Ureter (tissue), 1 donor: ENCODE measurements at places on chromosomes 16 and 17. TPM values are rescaled to one million over a fixed set of nuclear protein-coding genes. Genes with fewer than 3 reads are reported as not detected.
A peak's percentile ranks its signal among the peaks of the same experiment; 100 is the strongest.

- no peak for DNase-seq
Measured at GRCh38 chr17:70563281-70563820, 394.0 kb downstream of the KCNJ2 start.

HSF5 gene
- 0.18 TPM for total RNA-seq

DNA sequence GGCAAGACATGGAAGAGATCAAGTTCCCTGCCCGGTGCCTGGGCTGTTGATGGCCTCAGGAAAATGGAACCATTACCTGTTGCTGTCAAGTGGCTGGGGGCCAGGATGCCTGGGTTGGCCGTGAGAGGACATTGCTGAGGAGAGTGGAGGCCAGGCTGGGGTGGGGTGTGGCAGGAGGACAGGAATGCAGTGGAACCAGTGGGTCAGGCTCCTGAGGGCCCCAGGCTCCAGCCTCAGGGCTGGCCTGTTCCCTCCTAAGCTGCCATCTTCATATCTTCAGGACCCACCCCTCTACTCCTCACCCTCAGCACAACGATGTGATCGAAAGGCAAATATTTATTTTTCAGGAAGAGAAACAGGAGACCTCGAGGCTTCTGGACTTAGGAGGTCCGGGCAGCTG lies 8.5 kb upstream of the YPEL3 start:
- DNase-seq, result peak; percentile 72

DNA sequence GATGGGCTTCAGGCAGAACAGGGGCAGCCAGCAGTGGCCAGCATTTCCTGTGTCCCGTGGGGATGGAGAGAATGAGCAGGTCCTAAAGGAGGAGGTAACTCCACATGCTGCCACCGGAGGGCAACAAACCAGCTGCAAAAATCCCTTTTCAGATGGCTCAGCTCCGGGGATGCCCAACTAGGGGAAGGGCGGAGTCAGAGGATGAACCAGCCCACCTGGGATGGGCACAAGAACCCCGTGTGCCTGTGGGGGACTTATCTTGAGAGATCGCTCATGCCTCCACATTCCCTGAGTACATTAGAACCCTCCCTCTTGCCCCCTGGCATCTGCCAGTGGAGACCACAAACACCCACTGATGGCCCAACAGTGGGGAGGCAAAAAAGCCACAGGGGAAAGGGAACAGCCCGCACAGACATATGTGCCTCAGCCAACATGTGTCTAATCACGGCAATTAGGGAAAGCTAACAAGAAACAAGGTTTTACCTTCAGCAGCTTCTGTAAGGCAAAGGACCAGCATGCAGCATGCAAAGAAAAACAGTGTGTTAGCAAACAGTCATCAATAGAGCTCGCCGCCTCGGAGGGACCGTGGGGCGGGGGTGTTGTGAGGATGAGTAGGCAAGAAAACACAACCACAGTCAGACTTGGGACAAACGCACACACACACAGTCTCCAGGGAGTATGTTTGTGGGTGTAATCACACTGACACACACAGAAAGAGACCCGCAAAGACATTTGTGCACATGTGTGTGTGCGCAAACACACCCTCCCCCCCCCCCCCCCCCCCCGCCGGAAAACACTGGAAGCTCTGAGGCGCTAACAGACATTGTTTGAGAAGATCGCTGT lies 64.0 kb downstream of the MYO18A start:
- DNase-seq, result no peak

TEKT3 gene
- 0.86 TPM for total RNA-seq

DNA sequence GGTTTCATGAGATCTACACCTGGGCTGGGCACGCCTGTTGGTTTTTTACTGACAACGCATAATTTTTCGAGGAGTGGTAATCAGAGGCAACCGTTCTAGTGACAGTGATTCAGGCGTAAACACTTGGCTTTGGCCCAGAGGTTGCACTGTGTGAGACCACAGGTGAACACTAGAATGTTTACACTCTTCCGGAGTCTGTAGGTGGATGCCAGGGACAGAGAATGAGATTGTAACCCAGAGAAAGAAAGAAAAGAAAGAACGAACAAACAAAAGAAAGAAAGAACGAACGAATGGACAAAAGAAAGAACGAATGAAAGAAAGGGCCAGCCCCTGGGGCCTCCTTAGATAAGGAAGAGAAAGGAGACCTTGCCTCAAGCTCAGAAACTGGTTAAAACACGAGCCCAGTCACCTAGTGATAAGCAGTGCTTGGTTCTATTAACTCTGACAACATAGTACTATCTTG lies 113.2 kb downstream of the PRKCB start:
- DNase-seq, result no peak

DNA sequence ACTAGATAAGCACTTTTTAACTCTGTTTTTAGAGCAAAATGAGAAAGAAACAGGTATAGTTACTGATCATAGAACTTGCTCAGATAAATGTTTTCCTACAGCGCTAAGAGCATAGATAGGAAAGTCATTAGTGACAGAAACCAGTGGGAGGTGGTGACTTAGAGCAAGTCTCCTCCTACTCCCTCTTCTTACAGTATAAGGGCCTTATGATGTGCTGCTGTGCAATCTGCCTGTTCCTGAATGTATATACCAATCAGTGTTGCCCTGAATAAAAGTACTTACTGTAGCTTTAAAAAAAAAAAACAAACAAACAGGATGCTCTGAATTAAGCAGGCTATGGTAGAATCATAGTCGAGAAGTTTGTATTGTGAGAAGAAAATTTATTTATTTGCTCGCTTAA lies 23.3 kb upstream of the RASL10B start:
- no peak for DNase-seq

DNA sequence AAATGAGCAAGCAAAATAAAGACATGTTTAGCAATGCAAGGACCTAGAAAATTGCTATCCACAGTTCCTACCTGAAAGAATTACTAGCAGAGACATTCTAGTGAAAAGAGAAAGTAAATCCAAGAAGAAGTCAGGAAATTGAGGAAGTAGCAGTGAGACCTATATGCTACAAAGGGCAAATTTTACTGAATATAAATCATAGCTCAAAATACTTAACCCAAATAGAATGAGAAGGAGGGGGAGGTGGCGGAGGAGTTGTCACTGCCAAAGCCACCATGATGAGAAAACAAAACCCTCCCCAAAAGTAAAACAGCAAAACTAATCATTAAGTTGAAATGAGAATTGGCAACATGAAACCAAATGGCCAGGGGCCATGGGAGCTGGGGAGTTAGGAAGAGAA lies 39.3 kb downstream of the PITPNM3 start:
- DNase-seq, result no peak

- DNase-seq, result no peak
Measured at GRCh38 chr16:67936880-67937605, 393 bp upstream of the PSMB10 start.

MYH3 gene
- 6.2 TPM for total RNA-seq

GRCh38 chr17:47901423-47901822 lies 5.4 kb downstream of the SP2 start:
- no peak for DNase-seq

DNA sequence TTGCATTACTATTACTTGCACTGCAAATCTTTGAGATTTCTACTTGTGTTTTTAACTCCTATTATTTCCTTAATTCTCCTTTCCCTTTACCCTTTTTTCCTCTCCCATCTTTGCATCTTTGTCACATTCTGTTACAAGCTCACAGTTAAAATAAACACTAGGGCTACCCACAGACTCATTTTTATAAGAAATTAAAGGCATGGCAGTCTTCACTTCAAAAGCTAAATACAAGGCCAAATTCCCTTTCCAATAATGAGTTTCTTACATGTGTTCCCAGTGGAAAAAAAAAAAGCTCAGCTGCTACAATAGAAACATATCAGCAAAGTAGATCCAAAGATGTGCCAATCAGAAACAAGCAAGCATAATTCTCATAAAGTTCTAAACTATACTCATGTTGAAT lies 3.7 kb upstream of the BRIP1 start:
- DNase-seq, result no peak

DNA sequence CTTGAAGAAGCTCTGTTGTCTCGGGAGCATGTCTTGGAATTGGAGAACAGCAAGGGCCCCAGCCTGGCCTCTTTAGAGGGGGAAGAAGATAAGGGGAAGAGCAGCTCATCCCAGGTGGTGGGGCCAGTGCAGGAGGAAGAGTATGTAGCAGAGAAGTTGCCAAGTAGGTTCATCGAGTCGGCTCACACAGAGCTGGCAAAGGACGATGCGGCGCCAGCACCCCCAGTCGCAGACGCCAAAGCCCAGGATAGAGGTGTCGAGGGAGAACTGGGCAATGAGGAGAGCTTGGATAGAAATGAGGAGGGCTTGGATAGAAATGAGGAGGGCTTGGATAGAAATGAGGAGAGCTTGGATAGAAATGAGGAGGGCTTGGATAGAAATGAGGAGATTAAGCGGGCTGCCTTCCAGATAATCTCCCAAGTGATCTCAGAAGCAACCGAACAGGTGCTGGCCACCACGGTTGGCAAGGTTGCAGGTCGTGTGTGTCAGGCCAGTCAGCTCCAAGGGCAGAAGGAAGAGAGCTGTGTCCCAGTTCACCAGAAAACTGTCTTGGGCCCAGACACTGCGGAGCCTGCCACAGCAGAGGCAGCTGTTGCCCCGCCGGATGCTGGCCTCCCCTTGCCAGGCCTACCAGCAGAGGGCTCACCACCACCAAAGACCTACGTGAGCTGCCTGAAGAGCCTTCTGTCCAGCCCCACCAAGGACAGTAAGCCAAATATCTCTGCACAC lies 21.2 kb downstream of the AKAP1 start:
- DNase-seq, result no peak

DNA sequence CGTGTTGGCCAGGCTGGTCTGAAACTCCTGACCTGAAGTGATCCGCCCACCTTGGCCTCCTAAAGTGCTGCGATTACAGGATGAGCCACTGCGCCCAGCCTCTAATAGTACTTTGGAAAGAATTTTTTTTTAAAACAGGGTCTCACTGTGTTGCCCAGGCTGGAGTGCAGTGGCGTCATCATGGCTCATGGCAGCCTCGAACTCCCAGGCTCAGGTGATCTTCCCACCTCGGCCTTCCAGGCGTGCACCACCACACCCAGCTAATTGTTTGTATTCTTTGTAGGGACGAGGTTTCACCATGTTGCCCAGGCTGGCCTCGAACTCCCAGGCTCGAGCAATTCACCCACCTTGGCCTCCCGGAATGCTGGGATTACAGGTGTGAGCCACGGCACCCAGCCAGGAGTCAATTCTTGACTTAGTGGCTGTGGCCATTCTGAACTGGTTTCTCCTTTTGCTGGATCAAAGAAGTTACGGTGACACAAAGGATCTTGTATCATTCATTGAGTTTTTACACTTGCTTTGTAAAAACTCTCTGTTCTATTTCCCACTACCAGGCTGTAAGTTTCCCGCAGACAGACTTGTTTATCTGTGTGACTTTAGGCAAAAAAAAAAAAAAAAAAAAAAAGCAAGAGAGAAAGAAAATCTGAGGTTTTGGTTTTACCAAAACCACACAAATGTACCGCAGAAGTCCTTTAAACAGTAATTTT lies 12.7 kb upstream of the COTL1 start:
- DNase-seq, result no peak

NPIPA2 gene
- 4.2 TPM for total RNA-seq

DNA sequence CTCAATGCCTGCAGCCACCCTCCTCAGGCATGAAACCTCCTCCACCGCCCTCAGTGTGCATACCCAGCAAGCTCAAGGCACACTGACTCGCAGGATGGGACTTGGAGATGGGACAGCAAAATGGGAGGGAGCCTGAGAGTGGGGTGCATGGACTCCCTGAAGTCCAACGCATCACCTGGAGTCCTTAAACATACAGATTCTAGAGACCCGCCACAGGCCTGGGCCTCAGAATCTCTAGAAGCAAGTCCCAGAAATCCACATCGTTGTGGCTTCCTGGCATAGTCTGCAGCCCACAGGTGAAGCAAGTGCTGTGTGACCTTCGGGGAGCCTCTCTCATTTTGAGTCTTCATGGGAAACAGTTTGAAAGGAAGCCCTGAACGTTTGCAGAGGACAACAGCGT lies 3.6 kb upstream of the TBX21 start:
- no peak for DNase-seq

DNA sequence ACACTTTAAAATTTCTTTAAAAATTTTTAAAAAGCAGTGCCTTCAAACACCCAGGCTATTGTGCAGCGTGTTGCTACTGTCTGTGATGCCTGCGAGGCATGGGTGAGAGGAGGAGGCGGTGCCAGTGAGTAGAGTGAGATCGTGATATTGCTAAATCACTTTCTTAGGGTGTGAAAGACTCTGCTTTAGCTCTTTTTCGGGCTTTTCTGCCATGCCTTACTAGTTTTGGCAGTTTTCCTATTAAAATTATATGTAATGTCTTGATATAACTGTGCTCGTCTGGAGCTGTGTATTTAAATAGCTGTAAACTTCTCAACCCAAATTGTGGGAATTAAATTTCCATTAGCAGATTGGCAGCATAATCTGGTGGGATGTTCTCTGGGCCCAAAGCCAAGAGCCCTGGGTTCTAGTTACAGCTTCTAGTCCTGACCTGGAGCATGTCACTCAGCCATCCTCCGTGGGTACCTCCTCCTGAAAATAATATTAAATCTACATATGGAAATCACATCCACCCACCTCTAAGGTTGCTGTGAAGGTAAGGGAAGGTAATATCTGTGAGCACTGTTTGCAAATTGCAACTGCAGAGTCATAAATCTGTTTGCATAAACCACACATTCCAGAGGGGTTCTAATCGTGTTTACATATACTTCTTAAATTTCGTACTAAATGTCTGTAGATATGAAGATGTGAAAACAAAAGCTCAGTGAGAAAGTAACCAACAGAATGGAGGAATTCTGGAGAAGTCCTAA lies 264.3 kb upstream of the CACNG5 start:
- peak; percentile 27 for DNase-seq

- no peak for DNase-seq
Measured at GRCh38 chr16:22705799-22706198, 108.2 kb upstream of the HS3ST2 start.

- no peak for DNase-seq
Measured at GRCh38 chr16:23712976-23713375, at the start of gene ERN2. TSS of gene ERN2 (minus strand) at chr16:23713222. CDS start at chr16:23713187, 35 bp downstream.

DNA sequence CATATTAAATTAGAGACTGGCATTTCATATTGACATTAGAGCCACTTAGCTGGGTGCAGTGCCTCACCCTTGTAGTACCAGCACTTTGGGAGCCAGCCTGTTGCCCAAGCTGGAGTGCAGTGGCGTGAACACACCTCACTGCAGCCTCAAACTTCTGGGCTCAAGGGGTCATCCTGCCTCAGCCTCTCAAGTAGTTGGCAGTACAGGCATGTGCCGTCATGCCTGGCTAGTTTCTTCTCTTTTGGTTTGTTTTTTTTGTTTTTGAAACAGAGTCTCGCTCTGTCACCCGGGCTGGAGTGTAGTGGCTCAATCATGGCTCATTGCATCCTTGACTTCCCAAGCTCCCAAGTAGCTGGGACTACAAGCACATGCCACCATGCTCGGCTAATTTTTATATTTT lies 8.7 kb downstream of the PPM1E start:
- no peak for DNase-seq

- no peak for DNase-seq
Measured at GRCh38 chr16:54817432-54817831, 113.2 kb upstream of the IRX5 start.

C17orf50 gene
- not detected for total RNA-seq

ALG1 gene
- total RNA-seq, result 27.0 TPM

GRCh38 chr17:42362245-42362961 lies 25.8 kb downstream of the STAT3 start:
- no peak for DNase-seq

- no peak for DNase-seq
Measured at GRCh38 chr16:57256601-57257395, 11.7 kb downstream of the ARL2BP start.

- no peak for DNase-seq
Measured at GRCh38 chr17:77503293-77503655, 362.5 kb downstream of the SEC14L1 start.
